ENCODE measurements at places on chromosomes 4 and X.

- no peak for DNase-seq
Observed at GRCh38 chr4:6746721-6747293, 30.8 kb downstream of the BLOC1S4 start.

- DNase-seq = no peak
Observed at GRCh38 chrX:100939333-100939732, 10.6 kb upstream of the XKRX start.

DNA sequence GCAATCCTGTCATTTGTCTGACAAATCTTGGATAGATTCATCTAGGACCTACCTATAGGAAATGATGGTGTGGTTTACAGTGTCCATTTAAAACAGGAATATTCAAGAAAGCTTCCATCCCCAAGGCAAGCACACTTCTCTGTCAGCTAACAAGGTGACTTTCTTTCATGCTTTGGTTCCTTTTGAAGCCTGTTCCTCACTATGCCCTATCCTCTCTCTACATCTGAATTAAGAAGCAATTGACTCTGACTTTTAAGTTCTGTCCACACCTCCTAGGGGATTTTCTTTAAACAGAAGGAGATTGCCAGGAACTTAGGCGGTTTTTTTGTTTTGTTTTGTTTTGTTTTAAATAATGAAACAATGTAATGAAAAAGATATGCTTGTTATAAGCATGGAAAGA is 1181.4 kb upstream of the TENM3 start:
- DNase-seq = no peak

- DNase-seq = no peak
Observed at GRCh38 chr4:156571146-156571545, 400.5 kb downstream of the PDGFC start.

- DNase-seq = no peak
Observed at GRCh38 chr4:152430507-152430906, 105.4 kb downstream of the FBXW7 start.

- no peak for DNase-seq
Observed at GRCh38 chrX:154750301-154751202, at the start of gene GAB3. TSS of gene GAB3 (minus strand) at chrX:154751077. CDS start at chrX:154751025, 52 bp downstream.

DNA sequence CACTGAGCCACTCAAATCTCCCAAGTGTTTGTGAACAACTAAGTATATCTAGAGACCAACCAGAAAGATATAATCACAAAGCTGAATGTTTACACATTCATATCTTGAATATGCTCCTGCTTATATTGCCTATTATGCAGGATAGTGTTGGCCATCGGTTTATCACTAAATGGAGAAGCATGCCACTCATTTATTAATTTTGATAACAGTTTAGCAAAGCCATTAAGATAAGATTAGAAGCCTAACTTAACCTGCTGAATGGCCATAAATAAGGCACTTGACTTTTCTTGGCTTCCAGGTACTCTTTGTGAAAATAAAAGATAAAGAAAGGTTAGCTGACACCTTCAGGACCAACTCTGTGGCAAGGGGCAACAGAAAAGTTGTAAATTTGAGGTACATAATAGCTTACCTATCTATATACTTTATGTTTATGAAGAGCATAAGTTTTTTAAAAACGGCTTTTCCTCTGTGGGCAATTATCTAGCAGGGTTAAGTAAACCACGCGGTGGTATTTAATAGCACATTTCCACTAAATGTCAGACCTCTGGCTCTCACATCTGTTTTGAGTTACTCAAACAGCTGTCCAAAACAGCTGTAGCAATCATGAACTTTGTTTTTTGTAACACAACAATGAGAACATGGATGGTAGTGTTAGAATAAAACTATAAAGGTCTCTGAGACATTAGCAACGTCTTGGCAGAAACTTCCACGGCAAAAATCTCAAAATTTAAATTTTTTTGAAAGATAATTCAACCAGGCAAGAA is 58.8 kb upstream of the FTHL17 start:
- DNase-seq = no peak

DNA sequence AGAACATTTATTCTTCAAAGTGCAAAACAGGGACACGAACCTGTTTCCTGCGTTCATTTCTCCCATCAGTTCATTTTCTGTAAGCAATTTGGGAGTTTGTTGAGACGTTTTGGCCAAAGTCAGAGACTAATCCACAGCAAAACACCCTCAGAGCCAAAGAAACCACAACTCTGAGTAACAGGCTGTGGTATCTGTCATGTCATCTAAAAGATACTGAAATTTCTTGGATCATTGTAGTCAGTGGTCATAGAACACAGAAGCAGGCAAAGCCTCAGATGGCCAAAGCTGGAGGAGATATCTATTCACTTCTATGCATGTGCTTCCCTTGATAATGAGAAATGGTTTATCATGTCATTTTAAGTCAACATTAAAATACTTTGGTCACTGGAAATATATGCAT is 485.6 kb upstream of the GALNT7 start:
- peak; percentile 9 for DNase-seq

DNA sequence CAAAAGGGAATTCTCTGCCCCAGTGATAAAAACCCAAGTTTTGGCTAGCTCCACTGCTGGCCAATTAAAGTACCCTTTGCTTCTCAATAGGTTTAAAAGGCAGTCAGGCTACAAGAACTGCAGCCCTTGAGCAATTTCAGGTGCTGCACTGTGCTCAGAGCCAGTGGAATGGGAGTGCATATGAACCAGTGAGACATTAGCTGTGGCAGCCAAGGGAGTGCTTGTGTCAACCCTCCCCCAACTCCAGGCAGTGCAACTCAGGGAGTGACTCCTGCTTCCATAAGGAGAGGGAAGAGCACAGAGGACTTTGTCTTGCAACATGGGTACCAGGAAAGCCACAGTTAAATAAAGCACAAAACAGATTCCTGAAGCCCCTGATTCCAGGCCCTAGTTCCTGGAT is 61.6 kb upstream of the VAMP7 start:
- peak; percentile 4 for DNase-seq

DNA sequence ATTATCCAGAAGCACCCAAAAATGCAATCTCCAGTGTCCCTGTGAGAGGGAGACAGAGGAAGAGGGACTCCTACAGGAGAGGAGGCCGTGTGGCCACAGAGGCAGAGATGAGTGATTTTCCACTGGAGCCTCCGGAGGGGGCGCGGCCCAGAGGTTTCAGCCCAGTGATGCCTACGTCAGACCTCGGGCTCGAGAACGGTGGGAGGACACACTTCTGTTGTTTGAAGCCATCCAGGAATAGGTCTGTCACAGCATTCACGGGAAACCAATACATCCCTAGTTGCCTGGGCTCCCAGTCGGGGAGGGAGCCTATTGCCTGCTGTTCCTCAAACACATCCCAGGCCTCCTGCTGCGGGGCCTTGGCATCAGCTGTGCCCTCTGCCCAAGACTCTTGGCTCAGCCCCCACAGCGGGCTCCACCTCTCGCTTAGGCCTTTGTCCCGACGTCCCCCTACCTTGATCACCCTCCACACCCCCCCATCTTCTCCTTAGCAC is 39.2 kb upstream of the HMX1 start:
- DNase-seq = no peak

- DNase-seq = no peak
Observed at GRCh38 chrX:68292471-68292870, 140.8 kb downstream of the OPHN1 start.

DNA sequence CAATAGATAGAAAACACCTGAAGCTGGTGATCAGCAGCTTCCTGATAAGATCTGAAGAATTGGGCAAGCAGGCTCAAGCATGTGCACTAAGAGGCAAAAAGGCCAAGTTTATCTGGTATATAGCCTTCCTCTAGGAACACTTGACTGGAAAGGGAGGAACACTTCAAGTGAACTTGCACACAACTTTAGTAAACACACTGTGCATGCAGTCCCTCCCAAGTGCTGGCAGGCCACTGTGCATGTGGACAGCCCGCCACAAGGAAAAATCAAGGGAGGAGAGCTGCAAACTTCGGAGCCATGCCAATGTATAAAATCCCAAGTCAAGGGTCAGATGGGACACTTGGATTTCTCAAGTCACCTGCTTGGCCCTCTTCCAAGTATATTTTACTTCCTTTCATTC is 645.8 kb upstream of the NDST4 start:
- DNase-seq = no peak

GRCh38 chr4:8058031-8058479 is 100.6 kb downstream of the ABLIM2 start:
- no peak for DNase-seq

DNA sequence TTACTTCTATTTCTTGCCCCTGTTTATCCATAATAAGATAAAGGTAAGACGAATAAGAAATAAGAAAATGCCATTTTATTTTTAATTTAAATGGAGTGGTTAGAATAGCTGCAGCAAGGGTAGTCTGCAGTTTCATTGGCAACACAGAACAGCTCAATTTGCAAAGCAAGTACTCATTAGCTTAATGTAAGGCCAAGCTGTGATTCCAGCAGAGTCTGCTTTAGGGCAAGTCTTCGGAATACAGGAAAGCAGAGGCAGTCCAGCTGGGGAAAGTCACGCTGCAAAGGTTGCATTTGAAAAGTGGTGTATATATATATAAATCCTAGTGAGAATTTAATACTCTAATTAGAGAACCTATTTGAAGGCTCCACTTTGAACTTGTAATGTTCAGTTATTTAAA is 59.0 kb downstream of the ANXA10 start:
- no peak for DNase-seq

DNA sequence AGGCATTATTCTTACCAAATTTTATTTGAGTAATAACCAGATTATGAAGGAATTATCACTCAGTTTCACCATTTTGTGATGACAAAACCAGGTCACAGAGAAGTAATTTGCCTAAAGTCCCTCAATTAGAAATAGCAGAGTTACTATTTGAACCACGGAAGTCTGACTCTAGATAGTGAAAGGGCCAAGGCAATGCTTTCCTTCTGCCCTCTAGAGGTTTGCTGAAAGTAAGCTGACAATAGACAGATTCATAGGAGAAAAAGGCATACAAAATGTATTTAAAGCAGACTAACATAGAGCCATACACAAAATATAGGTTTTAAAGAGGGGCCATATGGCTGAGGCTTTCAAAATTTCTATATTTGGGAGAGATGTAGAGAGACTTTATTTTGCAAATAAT is 43.1 kb downstream of the CXXC4 start:
- peak; percentile 16 for DNase-seq

DNA sequence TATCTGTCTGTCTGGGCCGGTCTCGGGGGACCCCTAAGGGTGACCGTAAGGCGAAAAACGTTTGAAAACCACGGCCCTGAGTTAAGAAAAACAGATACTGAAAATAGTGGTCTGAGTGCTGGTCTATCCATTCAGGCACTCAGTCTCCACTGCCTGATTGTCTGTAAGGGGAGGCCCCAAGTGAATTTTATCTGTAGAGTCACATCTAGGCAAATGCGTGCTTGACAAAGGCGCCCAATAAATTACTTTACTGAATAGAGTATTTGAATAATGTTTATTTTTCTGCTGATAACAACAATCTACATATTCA is 465 bp downstream of the HNRNPH2 start:
- no peak for DNase-seq

- no peak for DNase-seq
Observed at GRCh38 chr4:157291071-157291470, 70.5 kb downstream of the GRIA2 start.

DNA sequence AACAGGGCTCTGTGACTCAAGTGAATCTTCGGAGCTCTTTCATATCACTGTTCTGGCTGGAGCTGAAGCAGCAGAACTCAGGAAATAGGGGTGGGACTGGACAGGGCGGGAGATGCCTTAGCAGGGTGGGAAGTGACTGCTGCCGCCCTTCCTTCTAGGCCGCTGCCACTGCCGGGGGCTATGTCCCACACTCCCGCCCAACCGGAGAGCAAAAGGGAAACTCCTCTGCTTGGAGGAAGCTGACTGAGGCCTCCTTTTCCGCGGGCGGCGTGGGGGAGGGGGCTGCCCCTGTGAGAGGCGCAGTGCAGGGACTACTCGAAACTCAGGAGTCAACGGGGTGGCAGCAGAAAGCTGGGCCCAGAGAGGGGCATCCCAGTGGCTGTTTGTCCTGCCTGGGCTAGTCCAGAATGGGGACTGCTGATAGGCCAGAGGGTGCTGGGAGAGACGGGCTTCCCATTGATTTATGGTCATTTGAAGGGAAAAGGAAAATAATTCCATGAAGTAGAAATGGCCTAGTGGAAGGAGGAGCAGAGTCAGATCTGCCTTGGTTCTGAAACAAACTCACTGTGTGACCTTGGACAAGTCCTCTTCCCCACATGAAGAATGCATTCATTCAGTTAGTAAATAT is 36.9 kb downstream of the STARD8 start:
- no peak for DNase-seq

- no peak for DNase-seq
Observed at GRCh38 chr4:147730333-147730732, 1.6 kb upstream of the ARHGAP10 start.

GRCh38 chr4:33477715-33478114 is 2757.5 kb downstream of the PCDH7 start:
- no peak for DNase-seq

DNA sequence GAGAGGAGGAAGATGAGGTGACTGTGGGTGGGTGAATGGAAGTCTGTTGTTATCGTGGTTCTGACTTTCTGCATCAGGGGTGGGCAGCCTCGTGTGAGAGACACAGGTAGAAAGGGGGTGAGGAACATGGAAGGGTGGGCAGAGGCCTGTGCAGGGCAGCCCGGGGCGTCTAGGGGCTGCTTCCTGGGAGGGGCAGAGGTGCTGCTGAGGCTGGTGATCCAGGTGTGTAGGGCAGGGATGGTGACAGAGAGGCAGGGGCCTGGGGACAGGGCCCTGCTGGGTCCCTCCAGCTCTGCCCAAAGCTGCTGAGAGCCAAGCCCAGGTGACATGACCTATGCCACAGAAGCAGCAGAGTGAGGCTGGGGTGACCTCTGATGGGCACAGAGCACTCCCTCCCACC is 89.7 kb upstream of the C4orf50 start:
- no peak for DNase-seq

DNA sequence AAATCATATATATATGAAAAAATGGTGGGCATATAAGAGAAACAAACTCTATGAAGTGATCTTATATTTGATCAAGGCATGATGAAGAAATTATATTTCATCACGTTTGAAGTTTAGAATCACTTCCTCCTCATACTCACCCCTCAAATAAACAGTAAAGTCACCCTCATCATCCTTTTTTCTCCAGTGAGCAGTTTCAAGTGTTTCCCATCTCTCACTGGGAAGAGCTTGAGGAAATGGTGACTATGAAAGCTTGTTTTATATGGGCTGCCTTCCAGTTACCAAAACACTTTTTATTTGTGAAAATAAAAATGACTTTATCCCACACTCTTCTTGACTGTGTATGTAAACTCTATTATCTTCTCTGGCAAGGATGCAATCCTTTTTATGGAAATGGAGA is 16.8 kb downstream of the PDLIM3 start:
- DNase-seq = no peak

DNA sequence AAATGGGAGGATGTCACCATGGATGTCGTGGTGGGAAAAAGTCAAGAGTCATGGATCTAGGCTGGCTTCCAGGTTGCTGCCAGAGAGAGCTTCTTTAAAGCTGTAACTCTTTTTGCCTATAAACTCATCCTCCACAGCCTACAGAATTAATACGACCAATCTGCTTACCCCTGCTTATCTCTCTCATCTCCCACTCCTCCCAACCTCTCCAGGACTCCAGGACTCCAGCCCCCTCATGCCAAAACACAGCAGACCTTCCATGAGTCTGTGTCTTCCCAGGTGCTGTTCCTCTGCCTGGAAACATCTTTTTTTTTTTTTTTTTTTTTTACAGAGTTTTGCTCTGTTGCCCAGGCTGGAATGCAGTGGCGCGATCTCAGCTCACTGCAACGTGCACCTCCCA is 15.3 kb upstream of the SLC10A4 start:
- no peak for DNase-seq

Measured in H4 (cell line).